Vagina (tissue), 2 donors: ENCODE measurements at places on chromosomes 6 and 20.

DNA sequence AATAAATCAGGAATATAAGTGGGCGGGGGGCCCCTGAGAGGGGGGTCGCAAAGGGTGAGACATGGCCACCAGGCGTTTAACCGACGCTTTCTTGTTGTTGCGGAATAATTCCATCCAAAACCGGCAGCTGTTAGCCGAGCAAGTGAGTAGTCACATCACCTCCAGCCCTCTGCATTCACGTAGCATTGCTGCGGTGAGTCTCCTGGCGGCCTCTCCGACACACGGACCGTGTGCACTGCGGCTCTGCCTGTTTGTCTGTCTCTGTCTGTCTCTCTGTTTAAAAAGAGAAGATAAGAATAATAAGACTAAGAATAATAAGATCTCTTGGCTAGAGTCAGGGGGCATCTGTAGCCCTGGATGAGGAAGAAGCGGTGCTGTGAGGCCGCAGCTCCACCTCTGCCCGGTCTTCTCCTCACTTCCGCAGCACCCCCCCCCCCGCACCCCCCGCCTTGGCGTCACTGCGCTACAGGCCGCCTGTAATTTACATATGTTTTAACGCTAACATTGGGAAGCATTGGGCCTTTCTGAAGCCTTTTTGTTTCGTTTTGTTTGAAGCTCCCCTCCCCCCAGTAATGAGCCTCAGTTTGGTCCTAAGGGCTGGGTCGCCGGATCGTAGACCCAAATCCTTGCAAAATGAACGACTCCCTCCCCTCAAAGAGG is 993 bp downstream of the STX16 start:
- DNase-seq = peak; percentile 88

- DNase-seq = no peak
Observed at GRCh38 chr20:19527509-19527908, 230.5 kb upstream of the RIN2 start.

DNA sequence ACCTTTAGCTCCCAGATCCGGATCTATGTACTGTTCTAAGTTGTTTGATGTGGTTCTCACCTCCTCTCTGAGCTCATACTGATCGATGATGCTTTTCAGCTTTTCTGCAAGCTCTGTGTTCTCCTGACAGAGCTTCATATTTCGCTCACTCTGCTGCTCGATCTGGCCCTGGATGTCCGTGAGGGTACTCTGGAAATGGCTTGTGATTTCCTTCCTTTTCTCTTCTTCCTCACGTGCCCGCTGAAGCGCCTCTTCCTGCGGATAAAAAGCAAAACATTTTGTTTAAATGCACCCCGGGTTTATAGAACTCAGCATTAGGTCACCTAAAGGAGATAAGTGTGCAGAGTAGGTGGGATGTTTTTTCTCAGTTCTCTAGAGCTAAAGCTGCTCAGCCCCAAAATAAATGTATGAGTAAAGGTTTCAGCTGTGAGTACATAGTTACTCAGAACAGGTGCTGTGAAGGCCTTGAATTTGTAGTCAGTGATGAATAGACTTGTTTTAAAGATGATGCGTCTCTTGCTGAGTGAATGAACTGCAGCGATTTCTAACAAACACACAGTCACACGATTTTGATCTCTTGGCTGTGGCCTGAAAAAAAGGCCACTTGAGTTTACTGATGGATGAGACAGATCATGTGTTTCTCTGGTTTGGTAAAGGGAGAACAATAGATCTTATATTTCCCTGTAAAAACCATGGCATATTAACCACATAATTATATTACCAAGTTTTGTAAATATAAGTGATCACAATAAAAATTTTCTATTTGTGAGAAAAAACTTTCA is 29.1 kb downstream of the TXLNB start:
- DNase-seq = no peak

DNA sequence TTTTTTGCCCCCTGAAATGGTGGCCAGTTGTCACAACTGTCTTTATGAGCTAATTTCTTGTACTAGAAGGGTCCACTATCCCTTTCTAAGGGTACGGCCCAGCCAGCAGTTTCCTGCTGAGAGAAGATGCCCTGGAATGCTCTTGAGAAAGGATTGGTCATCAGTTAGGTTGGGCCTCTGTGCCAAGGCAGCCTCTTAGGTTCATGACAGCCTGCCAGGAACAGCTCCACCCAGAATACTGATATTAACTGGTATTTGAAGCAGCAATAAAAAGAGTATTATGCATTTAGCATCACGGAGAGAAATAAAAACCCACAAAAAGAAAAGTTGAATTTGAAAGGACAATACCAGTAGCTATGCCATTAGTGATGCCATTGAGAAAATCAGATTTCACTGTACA is 9.0 kb upstream of the HINT3 start:
- no peak for DNase-seq

GRCh38 chr6:30795549-30796293 is 51.4 kb upstream of the IER3 start:
- no peak for DNase-seq

DNA sequence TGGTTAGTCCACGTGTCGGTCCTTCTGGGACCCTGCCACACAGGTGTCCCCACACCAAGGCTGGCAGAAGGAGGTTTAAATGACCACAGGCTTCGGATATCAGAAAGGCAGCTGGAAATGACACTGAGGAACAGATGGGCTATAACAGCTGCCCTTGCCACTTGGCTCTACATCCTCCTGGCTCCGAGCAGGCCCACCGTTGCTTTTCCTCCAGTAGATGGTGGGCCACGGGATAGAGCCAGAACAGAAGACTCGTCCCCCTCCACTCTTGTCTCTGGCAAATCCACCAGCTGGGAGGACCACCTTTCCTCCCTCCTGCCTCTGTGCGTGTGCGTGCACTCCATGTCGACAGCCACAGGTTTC is 17.6 kb downstream of the WRNIP1 start:
- peak; percentile 60 for DNase-seq

GRCh38 chr20:62428396-62429295 is 1.3 kb upstream of the RBBP8NL start:
- DNase-seq = no peak

- no peak for DNase-seq
Observed at GRCh38 chr6:91868539-91869202, 1281.8 kb upstream of the MAP3K7 start.

DNA sequence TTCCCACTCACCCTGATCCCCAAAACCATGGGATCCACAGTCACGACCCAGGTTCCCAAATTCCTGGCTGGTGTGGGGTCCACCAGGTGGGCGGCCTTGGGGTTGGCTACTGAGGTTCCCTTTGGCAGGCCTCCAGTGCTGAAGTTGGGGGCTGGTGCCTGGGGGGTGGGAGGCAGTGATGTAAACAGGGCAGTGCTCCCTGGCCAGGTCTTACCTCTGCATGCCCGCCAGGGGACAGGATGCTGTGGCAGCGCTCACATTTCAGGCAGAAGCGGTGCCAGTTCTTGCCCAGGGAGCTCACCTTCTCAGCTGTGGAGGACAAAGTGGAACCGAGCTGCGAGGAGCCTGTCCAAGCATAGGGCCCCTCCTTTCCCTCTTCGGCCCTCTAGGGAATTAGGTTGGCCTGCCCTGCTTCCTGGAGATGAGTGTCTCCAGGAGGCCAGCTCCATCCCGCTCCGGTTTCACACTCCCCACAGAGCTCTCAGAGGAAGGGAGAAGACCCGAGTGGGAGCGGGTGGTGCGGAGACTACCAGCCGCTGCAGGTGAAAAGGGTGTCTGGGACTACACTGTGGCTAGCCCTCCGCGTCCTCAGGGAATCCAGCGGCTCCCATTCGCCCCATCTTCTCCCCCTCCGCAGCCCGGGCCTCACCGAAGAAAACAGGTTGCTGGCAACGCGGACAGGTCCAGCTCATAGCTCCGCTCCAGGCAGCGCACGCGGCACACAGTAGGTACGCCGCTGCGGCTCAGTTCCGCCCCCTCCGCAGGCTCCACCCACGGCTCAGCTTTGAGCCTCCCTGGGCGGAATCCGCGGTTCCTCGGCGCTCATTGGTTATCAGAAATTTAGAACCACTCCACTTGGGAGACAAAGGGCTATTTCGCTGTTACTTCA is at the start of gene CRIP3:
Gene CRIP3 (minus strand): TSS at position 726 of the 889 bp plus-strand sequence. CDS start 34 bp downstream, at position 692.
- no peak for DNase-seq

GRCh38 chr6:148790817-148791216 is 44.0 kb downstream of the UST start:
- DNase-seq = no peak
